Liver (tissue), 10 donors: ENCODE measurements at places on chromosomes 16 and 17. TPM values are rescaled to one million over a fixed set of nuclear protein-coding genes. Genes with fewer than 3 reads are reported as not detected.

The HBA1 gene
- 18.5 TPM for polyA plus RNA-seq

GRCh38 chr17:1577182-1577581, 14.6 kb upstream of the PITPNA start:
- no peak overlapping the region for H3K4me3 ChIP-seq
- peak overlapping the region; percentile 84 for H3K27ac ChIP-seq
- H3K4me1 ChIP-seq = peaks cover 19% of the 10 kb centered on the region
- H3K27me3 ChIP-seq = no peaks in the 10 kb centered on the region
- H3K36me3 ChIP-seq = no peaks in the 10 kb centered on the region

The CES3 gene
- 12.3 TPM for polyA plus RNA-seq

The EVI2A gene
- polyA plus RNA-seq = 2.0 TPM

- peaks cover 2% of the 10 kb centered on the region for H3K36me3 ChIP-seq
- H3K27me3 ChIP-seq = no peaks in the 10 kb centered on the region
- DNase-seq = no peak
- H3K4me3 ChIP-seq = no peak overlapping the region
- no peaks in the 10 kb centered on the region for H3K4me1 ChIP-seq
- H3K27ac ChIP-seq = no peak overlapping the region
These were observed 74.7 kb downstream of the KLHDC4 start for GRCh38 chr16:87690911-87691685.

DNA sequence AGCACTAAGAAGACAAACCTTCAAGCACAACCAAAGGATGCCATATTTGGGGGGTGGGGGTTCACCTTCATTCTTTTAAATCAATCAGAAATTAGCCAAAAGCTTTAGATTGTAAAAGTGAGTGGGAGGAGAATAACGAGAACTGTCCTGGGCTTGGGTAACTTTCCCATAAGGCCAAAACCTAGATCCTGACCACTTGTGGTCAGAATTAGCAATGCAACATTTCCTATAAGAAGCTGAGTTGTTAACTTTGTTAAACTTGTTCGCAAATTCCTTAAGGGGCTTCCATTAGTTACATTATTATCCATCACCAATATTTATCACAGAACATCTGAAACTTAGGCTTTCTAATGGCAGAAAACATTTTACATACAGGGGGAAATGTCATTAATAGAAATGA, 25.1 kb downstream of the STAT5B start:
- peak overlapping the region; percentile 20 for H3K27ac ChIP-seq
- H3K36me3 ChIP-seq = no peaks in the 10 kb centered on the region
- DNase-seq = no peak
- no peak overlapping the region for H3K4me3 ChIP-seq
- H3K4me1 ChIP-seq = peaks cover 10% of the 10 kb centered on the region

DNA sequence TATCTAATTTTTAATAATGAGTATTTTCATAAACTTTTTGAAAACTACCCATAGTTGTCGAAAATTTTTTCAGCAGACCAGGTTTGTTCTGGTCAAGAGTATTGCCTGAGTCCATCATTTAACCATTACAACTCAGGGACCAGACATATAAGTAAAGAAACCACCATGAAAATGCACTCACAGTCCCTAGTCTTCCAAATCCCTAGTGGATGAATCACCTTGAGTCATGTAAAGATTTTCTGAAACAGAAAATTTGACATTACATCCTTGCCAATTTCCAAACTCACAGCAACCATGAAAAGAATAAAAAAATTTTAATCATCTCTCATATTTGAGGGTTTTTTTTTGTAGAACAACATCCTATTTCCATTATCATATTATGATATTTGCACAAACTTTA, 1337.5 kb upstream of the CDH8 start:
- DNase-seq = no peak
- no peak overlapping the region for H3K4me3 ChIP-seq
- H3K4me1 ChIP-seq = no peaks in the 10 kb centered on the region
- H3K27ac ChIP-seq = no peak overlapping the region
- no peaks in the 10 kb centered on the region for H3K36me3 ChIP-seq
- no peaks in the 10 kb centered on the region for H3K27me3 ChIP-seq

GRCh38 chr16:87784812-87785211, 19.0 kb upstream of the KLHDC4 start:
- no peaks in the 10 kb centered on the region for H3K36me3 ChIP-seq
- no peak overlapping the region for H3K27ac ChIP-seq
- H3K4me1 ChIP-seq = peaks cover 28% of the 10 kb centered on the region
- no peak for DNase-seq
- H3K4me3 ChIP-seq = no peak overlapping the region

DNA sequence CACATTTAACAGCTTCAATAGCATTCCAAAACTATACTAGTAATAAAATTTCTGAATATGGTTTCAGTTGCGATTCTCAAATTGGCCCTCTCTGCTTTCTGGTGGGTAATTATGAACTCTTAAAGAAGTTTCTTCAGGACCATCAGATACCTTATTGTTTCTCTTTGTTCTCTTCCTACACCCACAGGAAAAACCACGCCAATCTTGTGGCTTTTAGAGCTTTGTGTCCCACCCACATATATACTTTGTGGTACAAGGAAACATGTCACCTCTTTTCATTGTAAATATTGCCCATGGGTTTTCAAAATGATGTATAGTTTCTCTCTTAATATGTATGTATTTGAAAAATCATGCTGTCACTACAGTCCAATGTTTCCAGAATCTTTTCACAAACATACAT, 12.1 kb downstream of the ABCA9 start:
- DNase-seq = no peak
- peaks cover 3% of the 10 kb centered on the region for H3K4me1 ChIP-seq
- H3K4me3 ChIP-seq = no peak overlapping the region
- H3K27me3 ChIP-seq = no peaks in the 10 kb centered on the region

The JPH3 gene
- polyA plus RNA-seq = 0.02 TPM

DNA sequence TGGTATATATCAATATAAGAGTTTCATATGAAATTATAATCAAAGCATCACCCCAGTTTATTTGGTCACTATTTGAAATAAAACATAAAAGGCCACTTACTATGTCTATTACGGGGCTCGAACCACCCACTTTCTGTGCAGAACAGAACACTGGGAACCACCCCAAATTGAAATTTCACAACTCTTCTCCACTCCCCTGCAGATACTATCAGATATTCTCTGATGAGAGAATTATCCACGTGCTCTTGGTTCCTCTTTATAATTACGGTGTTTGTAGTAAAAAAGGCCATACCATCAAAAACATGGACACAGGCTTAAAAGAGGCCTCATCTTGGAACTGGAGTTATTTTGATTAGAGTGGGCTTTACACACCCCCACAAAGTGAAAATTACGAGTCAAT, 82.8 kb downstream of the WDR59 start:
- no peak overlapping the region for H3K27ac ChIP-seq
- H3K4me1 ChIP-seq = no peaks in the 10 kb centered on the region
- no peak for DNase-seq
- H3K27me3 ChIP-seq = no peaks in the 10 kb centered on the region
- H3K4me3 ChIP-seq = no peak overlapping the region
- peaks cover 24% of the 10 kb centered on the region for H3K36me3 ChIP-seq

The KCNH6 gene
- not detected for polyA plus RNA-seq

GRCh38 chr16:4522051-4522581, 16.5 kb downstream of the CDIP1 start:
- no peak for DNase-seq
- no peak overlapping the region for H3K4me3 ChIP-seq
- H3K27me3 ChIP-seq = no peaks in the 10 kb centered on the region
- peaks cover 2% of the 10 kb centered on the region for H3K36me3 ChIP-seq
- H3K4me1 ChIP-seq = no peaks in the 10 kb centered on the region
- no peak overlapping the region for H3K27ac ChIP-seq

The SGF29 gene
- polyA plus RNA-seq = 18.1 TPM

DNA sequence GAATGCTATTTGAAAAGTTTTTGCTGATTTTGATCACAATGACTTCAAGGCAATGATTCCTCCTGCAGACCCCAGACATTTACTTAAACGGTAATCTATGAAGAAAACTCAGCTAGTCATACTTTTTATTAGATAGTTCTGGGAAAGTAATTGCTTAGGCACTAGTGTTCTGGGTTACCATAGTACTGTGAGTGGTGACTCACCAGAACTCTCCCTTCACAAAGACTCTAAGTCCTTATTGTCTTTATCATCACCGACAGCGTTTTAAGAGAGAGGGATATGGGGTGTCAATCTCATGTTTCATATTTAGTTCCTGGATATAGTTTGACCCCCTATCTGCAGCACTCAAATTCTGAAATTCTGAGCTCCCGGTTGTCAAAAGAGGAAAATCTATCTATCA, 43.0 kb upstream of the CDH8 start:
- no peak overlapping the region for H3K27ac ChIP-seq
- H3K27me3 ChIP-seq = no peaks in the 10 kb centered on the region
- no peak overlapping the region for H3K4me3 ChIP-seq
- no peak for DNase-seq

GRCh38 chr16:51003850-51004566, 147.1 kb downstream of the SALL1 start:
- peaks cover 31% of the 10 kb centered on the region for H3K4me1 ChIP-seq
- H3K27ac ChIP-seq = peak overlapping the region; percentile 10
- no peaks in the 10 kb centered on the region for H3K36me3 ChIP-seq
- no peaks in the 10 kb centered on the region for H3K27me3 ChIP-seq
- no peak overlapping the region for H3K4me3 ChIP-seq
- no peak for DNase-seq

- H3K27me3 ChIP-seq = no peaks in the 10 kb centered on the region
- DNase-seq = peak; percentile 50
- H3K4me3 ChIP-seq = peak overlapping the region; percentile 73
- peaks cover 14% of the 10 kb centered on the region for H3K36me3 ChIP-seq
- H3K4me1 ChIP-seq = peaks cover 9% of the 10 kb centered on the region
- peak overlapping the region; percentile 100 for H3K27ac ChIP-seq
These were observed 1.4 kb upstream of the ALDOA start for GRCh38 chr16:30063893-30064728.
